ENCODE measurements at places on chromosomes 4 and X. TPM values are rescaled to one million over a fixed set of nuclear protein-coding genes. Genes with fewer than 3 reads are reported as not detected.

The USP26 gene
- not detected for total RNA-seq

The FAM241A gene
- total RNA-seq: 9.0 TPM

The RHOXF2B gene
- total RNA-seq: not detected

The UGT8 gene
- not detected for total RNA-seq

The MAMLD1 gene
- total RNA-seq: 0.26 TPM
